ENCODE measurements at places on chromosomes 2 and 18.
A peak's percentile ranks its signal among the peaks of the same experiment; 100 is the strongest.

- no peak for DNase-seq
Measured at GRCh38 chr18:23580677-23581367, 5.5 kb downstream of the NPC1 start.

GRCh38 chr2:153519257-153519875 lies 40.8 kb upstream of the RPRM start:
- peak; percentile 6 for DNase-seq

GRCh38 chr2:235518322-235519090 lies 24.7 kb downstream of the AGAP1 start:
- no peak for DNase-seq

- no peak for DNase-seq
Measured at GRCh38 chr2:36238106-36238505, 117.5 kb upstream of the CRIM1 start.

GRCh38 chr2:172147944-172148650 lies 45.4 kb upstream of the DLX2 start:
- DNase-seq, result no peak

DNA sequence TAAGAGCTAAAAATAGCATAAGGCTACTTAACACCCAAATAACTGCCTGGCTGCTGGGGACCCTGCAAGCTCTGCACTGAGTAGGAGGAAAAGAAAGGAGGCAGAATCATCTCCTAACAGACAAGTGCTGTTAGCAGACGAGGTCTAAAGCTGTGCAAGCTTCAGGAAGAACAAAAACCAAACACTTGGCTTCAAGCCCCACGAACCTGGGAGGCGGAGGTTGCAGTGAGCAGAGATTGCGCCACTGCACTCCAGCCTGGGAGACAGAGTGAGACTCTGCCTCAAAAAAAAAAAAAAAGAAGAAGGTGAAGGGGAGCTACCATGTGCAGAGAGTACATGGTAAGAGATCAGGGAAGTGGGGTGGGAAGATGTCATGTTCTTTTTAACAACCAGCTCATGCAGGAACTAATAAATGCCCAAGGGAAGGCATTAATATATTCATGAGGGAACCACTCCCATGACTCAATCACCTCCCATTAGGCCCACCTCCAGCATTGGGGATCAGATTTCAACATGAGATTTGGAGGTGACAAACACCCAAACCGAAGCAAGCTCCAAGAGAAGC lies 28.8 kb upstream of the INO80C start:
- no peak for DNase-seq

- DNase-seq, result no peak
Measured at GRCh38 chr18:9712130-9712577, 4.1 kb downstream of the RAB31 start.

GRCh38 chr2:158478237-158478636 lies 21.5 kb downstream of the PKP4 start:
- DNase-seq, result no peak

DNA sequence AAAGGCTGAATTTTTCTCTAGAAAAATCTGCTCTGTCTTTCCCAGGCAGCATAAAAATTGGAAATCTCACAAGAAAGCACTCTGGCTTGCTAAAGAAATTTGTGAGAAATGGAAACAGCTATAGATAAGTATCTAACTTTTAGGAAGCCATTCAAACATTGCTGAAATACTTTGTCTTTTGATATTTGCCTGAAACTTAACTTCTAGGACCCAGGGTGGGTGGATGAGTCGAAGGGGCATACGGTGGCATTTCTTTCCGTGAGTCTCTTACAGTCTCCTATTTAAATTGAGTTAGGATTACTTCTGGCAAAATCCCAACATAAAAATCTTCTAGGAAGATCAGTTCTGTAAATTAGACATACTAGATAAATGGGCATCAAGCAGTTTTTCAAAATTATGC lies 532 bp upstream of the COL3A1 start:
- DNase-seq, result no peak

GRCh38 chr2:237998530-237998929 lies 31.7 kb downstream of the UBE2F start:
- peak; percentile 21 for DNase-seq

- no peak for DNase-seq
Measured at GRCh38 chr18:68893354-68893753, 95.5 kb downstream of the CCDC102B start.

DNA sequence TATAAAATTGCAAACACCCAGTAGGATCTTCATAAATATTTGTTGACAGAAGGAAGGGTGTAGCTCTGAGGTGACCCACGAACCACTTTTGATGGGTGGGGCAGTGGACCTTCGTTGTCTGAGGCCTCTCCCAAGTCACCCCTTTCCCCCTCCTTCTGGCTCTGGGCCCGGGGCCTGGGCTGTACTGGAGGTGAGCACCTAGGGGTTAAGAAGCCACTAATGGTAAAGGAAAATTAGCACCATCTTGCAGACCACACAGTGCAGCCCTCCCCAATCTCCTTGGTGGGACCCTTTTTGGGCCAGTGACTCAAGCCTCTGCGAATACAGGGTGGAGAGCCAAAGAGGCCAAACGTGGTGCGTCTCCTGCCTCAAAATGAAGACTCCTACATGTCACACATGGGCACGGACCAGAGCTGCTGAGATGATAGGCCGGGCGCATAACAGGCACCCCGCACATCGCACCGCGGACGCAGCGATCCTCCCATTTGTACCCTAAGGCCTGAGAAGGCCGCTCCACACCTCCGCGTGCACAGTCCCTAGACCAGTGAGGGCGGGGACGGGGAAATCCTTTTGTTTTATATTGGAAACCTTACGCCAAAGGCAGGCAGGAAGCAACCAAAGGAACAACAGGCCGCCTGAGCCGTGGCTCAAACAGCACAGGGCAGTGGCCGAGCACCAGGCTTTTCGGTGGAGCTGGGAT lies 31.9 kb upstream of the ATP6V1B1 start:
- no peak for DNase-seq

DNA sequence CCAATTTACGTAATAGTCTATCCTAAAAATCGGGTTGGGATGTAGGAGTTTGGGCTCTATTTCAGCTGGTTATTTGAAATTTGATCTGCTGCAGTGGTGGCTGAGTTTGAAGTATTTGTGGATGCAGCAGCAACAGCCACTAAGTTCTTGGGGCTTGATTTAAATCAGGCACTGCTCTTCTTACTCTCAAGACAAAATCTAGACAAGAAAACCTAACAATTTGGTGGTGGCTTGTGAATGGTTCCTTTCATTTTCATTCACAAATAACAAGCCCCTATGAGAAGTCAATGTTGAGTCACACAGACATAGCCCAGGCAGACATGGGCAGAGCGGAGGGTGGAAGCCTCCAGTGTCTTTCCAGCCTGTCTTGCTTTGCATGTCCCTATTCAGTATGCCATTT lies 199.3 kb downstream of the LTBP1 start:
- DNase-seq, result no peak

DNA sequence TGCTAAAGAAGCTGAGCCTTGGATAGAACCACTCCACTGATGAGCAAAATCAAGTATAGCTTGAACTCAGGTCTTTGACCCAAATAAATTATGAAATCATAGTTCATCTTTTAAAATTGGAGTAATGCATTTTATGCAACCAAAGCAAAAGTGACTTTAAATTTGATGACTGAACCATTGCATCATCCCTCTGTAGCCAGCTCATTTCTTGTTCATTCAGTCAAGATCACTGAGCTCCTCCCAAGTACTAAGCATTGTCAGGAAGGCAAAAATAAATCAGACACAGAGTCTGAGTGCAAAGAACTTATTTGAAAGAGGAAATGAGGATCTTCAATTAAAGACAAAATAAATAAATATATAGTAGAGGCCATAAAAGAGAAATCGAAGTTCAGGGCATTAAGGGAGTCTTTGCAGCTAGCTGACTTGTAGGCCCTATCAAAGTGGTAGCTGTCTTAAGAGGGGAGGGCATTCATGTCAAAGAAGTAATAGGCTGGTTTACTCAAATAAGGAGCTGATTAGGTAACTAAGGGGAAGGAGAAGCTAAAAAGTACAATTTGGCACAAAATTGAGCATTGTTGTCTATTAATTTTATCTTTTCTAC lies 411.8 kb downstream of the MTX2 start:
- DNase-seq, result no peak

- DNase-seq, result no peak
Measured at GRCh38 chr2:26000561-26001082, 18.3 kb upstream of the KIF3C start.

GRCh38 chr2:133158442-133158841 lies 409.8 kb downstream of the NCKAP5 start:
- no peak for DNase-seq

DNA sequence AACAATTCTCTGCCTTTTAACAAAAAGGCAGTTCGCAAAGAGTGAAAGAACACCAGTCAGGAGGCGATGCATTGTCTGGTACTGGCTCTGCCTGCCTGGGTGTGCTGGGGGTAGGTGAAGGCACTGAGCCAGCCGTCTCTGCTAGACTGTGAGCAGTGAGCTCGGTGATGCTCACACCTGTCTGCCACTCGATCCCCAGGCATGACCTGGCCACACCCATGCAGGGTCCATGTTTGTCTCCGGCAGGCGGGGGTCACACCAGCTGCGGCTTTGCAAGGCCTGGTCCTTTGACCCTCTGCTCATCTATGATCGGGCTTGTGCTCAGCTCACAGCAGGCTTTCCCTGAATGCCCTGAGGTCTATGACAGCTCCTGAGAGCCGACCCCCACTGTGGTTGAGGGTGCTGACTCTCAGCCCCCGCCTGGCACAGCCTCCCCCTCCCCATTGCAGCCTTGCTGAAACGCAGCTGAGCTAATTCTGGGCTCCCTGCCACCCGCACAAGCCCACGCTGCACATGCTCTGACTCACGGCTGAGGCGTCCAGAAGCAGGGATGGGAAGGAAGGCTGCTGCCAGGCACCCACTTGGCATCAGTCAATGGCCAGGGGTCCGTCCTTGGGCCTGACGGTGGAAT lies 23.7 kb downstream of the CRACDL start:
- DNase-seq, result no peak

DNA sequence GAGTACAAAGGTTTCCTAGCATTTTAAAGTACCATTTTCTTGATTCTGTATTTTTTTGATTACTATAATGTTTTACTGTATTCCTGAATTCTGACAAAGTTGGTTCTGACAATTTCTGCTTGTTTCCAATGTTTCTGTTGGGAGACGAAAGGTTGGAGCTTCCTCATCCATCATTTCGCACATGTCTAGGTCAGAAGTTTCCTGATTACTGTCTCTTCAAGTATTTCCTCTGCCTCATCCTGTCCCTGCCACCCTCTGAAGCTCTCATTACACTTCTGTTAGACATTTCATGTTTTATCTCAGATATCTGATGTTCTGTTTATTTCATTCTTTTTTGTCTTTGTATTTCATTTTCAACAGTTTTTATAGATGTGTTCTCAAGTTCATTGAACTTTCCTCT lies 895.8 kb downstream of the TSN start:
- no peak for DNase-seq

GRCh38 chr18:44130376-44130942 lies 550.2 kb upstream of the SETBP1 start:
- DNase-seq, result no peak

- no peak for DNase-seq
Measured at GRCh38 chr18:77859634-77860033, 610.0 kb downstream of the GALR1 start.

GRCh38 chr2:1020206-1020605 lies 69.6 kb downstream of the SNTG2 start:
- no peak for DNase-seq

DNA sequence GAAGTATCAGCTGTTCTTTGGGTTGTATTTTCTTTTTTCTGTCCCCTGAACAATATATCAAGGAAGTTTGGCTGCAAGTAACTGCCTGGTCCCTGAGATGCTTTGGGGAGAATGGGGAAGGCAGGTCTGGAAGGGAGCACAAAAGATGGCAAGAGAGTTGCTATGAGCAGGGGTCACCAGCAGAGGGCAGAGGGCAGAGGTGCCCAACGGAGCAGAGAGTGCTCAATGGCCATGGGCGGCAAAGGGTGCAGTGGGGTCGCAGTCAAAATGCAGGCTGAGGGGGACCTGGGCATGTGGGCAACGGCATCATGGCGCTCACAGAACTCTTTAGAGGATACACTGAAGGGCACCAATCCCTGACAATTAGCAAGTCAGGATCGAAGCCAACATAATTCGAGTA lies 107.7 kb upstream of the ATP8B1 start:
- no peak for DNase-seq

DNA sequence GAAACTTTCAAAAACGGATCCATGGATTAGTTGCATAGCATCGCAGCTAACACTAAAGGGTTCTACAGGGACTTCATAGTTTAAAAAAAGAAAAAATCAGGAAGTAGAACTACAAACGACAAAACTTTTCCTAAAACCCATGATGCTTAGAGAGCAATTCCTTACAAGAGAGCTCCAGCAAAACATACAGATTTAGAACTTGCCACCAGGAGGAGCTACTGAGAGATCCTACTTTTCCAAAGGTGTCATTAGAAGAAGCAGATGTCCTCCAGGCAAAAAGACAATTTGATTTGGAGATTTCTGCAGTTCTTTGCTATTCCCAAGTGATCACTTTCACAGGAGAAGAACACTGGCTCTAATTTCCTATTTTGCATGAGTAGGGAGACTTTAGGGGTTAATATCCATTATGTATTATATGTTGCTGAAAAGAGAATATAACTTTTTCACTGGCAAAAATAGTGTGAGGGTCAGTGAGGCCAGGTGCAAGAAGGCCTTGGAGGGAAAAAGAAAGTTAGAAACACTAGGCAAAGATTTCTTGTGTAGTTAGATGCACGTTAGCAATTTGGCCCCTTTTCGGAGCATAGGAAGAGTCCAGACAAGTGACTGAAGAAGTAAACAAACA lies 436.2 kb downstream of the SUCLG1 start:
- no peak for DNase-seq

DNA sequence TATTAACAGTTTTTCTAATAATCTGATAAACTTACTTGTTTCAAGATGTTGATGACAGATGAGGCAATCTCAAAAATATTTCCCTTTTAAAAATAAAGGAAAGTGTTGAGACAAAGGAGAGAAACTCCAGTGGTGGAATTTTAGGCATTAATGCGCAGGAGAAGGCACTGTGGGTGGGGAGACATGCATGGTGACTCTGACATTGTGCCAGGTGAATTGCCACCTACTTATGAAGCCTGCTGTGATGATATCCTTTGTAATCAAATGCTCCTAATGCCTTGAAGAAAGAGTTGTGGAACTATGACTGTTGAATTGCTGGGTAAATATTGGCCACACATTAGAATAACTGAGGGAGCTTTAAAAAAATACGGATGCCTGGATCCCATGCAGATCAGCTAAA lies 101.4 kb downstream of the PLA2R1 start:
- no peak for DNase-seq

DNA sequence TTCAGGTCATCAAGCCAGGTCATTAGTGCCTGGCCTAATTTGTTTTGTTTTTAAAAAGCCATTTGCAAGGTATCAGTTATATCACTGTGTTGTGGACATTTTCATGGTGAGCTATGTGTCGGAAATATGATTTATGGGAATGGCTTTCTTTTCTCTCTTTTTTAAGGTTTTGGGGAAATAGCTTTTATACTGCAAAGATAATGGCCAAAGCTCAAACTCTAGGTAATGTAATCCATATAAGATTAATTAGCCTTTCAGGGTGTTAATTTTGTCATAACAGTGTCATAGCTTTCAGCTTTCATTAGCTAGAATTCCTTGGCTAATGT lies 45.8 kb downstream of the PCBP1 start:
- no peak for DNase-seq

GRCh38 chr2:105142239-105142638 lies 99.3 kb upstream of the GPR45 start:
- no peak for DNase-seq
